Osteocyte (in vitro differentiated cells): ENCODE measurements at places on chromosomes 16 and 17. TPM values are rescaled to one million over a fixed set of nuclear protein-coding genes. Genes with fewer than 3 reads are reported as not detected.

Gene OTOP3
- total RNA-seq = not detected in 2 replicates

Gene CES2
- total RNA-seq = 38.6 and 40.5 TPM in 2 replicates

Gene PRRT2
- 8.8 and 13.4 TPM in 2 replicates for total RNA-seq

Gene ADGRG1
- total RNA-seq = 4.6 and 4.8 TPM in 2 replicates

- DNase-seq = no peak
These were observed 142.5 kb downstream of the PARN start for GRCh38 chr16:14487579-14487978.

DNA sequence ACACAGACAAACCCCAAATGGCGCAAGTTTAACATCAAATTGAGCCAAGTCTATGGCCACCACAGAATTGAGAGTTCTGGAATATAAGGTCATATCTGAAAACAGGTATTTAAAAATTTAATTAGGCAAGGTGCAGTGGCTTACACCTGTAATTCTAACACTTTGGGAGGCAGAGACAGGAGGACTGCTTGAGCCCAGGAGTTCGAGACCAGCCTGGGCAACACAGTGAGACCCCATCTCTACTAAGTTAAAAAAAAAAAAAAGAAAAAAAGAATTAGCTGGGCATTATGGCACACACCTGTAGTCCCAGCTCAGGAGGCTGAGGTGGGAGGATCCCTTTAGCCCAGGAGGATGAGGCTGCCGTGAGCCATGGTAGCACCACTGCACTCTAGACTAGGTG is 19.1 kb downstream of the NFE2L1 start:
- no peak for DNase-seq

- DNase-seq = no peak
These were observed 36.3 kb downstream of the OR1D5 start for GRCh38 chr17:3026856-3027751.

DNA sequence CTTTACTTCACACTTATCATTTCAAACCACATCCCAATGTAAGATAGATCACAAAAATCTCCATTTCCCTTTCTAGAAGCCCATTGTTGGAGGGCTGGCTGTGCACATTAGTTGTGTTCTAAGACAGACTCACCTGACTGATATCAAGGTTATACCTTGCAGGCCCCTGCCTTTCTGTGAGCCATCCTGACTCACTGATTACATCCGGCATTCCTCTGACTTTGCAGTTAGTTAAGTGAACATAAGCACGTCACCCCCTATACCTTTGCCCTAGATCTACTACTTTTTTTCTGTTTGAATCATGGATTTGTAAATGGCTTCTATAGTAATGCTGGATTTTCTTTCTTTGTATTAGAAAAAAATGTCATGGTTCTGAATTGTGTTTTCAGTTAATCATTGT is 78.3 kb downstream of the TANGO6 start:
- no peak for DNase-seq

GRCh38 chr16:12651765-12652512 is 151.7 kb downstream of the CPPED1 start:
- DNase-seq = no peak

GRCh38 chr17:68182940-68183551 is 64.8 kb upstream of the AMZ2 start:
- no peak for DNase-seq

DNA sequence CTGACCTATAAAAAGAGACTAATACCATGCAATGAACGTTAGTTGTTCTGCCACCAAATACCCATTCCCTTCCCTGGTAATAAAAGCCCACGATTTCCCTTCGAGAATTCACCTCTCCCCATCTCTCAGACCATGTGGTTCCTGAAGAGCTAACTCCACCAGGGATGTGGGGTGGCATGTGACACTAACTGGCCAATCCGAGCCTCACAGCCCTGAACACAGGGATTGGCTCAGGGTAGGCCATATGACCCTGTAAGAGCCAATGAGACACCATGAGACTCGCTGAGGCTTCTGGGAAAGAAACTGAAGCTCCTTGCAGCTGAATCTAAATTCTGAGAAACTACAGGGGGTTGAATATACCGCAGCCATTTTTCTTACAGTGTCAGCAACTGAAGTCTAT is 21.1 kb downstream of the HELZ start:
- no peak for DNase-seq

GRCh38 chr17:63407741-63408330 is 38.3 kb downstream of the CYB561 start:
- DNase-seq = no peak

DNA sequence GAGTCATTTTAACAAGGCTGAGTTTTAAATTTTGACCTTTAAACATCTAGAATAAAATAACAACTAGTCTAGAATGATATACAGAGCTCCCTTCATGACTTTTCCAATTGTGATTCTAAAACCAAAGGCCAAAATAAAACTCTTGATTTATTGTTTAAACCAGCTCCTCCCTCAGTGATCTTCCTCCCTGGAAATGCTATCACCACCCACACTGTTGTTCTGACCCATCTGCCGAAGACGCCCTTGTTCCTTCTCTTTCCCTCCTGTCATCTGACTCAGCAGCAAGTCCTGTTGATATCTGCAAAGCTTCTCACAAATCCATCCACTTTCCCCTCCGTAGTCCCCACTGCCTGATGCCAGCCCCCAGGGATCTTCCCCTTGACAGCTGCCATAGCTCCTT is 231.6 kb upstream of the DYNLRB2 start:
- no peak for DNase-seq

DNA sequence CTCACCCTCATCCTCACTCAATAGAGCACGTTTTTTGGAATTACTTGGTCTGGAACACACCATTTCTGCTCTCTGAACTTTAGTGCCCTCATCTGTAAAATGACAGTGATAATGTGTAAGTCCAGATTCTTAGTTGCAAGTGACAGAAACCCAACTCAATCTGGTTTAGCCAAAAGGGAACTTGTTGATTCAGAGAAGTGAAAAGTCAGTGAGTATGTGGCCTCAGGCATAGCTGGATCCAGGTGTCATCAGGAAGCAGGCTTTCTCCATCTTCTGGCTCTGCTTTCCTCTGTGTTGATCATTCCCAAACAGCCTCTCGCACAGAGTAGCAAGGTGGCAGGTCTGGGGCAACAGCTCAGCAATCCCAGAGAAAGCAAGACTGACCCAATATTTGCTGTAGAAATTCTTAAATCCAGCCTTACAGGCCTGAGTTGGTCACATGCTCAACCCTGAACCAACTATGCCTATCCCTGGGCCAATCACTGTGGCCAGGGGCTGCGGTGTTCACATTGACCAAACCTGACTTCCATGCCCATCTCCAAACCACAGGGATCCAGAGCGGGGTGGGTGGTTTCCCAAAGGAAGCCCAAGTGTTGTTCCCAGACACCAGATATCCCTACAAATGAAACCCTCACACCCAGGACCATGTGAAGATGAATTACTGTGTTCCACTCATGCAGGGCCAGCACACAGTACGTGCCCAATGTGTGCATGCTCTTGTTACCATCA is 23.3 kb upstream of the ALKBH5 start:
- DNase-seq = no peak

GRCh38 chr16:9516444-9516843 is 425.0 kb downstream of the HAPSTR1 start:
- no peak for DNase-seq

DNA sequence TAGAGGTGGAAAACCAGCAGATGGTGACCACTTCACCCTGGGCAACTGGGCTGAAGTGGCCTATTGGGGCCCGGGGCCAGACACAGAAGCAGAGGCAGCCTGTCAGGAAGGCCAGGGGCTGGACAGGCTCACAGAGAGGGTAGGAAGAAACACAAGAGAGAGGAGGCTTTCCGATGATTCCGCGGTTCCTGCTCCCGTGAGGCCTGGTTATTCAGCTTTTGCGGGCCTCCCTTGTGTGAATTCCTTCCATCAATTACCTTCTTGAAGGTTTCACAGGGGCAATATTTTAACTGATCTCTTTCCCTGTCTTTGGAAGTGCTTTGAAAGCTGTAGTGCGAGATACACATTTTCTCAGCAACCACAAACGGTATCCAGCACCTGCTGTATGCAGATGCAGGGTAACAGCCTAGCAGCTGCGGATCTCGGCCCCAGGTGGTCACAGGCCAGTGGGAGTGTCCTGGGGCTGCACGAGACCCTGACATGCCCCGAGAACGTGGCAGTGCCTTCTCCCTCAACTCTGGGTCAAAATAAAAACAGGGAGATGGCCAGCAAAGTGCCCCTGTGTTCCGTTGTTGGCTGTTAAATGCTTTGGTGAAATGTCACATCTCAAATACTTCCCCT is 11.6 kb upstream of the CMIP start:
- DNase-seq = no peak

DNA sequence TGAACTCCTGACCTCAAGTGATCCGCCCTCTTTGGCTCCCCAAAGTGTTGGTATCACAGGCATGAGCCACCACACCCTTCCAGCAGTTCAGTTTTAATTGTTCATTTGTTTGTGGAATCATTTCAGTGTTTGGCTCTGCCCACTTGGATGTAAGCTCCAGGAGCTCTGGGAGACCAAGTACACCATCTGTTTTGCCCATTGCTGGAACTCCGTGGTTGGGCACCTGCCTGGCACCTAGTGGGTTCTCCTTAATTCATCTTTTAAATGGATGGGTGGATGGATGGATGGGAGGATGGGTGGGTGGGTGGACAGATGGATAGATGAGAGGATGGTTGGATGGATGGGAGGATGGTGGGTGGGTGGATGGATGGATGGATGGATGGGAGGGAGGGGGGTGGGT is 953 bp upstream of the NECAB2 start:
- no peak for DNase-seq

GRCh38 chr17:28861393-28862203 is 6.8 kb downstream of the ERAL1 start:
- no peak for DNase-seq
